ENCODE measurements at places on chromosomes 4 and X.

DNA sequence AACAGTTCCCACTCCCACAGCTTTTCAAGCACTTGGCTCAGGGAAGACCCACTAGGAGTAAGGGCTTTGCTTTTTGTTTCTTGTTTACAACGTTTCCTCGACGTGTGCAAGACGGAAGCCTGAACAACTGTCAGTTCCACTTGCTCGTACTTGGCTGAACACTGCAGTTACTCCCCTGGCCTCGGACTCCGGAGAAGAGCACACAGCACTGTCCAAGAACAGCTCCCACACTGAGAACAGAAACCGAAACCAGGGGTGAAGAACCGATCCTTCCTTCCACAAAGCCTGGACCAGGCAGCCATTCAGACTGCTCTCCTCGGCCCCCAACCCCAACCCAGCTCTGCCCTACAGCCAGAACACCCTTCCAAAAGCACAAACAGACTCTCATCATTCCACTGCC lies 25.5 kb downstream of the IRF2 start:
- DNase-seq: no peak

DNA sequence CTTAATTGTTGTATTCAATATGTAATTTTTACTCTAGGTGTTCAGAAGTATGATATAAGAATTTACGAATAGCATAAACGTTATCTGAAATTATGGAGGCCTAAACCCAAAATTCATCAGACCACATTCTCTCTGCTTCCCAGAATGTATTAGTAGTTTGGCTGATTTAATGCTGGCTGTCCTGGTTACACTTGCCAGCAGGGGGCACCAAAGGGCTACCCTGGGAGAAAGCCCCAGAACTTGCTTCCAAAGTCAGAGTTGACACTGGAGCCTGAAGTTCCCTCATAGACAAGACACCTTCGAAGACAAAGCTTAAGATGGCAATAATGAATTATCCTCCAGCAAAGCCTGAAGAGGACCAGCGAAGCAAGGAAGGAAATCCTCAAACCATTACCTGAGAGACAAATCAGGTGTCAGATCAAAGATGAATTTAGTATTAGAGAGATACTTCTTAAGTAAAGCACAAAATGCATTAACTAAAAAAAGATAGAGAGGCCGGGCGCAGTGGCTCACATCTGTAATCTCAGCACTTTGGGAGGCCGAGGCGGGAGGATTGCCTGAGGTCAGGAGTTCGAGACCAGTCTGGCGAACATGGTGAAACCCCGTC lies 11.3 kb upstream of the ANOS1 start:
- DNase-seq: peak; percentile 27

- DNase-seq: no peak
Observed at GRCh38 chr4:71625005-71625404, 158.9 kb downstream of the GC start.

GRCh38 chrX:115689931-115690330 lies 129.0 kb downstream of the PLS3 start:
- no peak for DNase-seq

DNA sequence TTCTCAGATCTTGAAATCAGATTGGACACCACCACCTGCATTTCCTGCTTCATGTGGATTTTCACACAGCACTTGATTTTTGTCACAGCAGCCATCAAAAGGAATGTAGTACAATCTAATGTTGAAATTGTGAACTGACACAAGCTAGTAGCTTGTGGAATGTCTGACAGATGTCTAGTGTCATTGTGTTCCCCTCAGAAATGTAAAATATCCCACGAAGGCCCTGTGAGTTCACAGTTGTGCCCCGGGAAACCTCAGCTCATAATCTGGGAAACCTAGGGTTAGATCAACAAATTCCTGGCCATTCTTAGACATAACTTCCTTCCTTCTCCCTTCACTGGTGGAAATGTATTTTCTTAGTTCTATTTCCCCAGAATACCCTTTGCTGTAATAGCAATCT lies 205.7 kb downstream of the AR start:
- no peak for DNase-seq

GRCh38 chr4:37995981-37996775 lies 36.0 kb downstream of the PTTG2 start:
- DNase-seq: no peak

GRCh38 chr4:183362916-183363542 lies 40.8 kb upstream of the CLDN24 start:
- no peak for DNase-seq

GRCh38 chr4:99029852-99030251 lies 34.3 kb downstream of the METAP1 start:
- no peak for DNase-seq

GRCh38 chr4:141473026-141473540 lies 163.3 kb upstream of the IL15 start:
- DNase-seq: no peak

DNA sequence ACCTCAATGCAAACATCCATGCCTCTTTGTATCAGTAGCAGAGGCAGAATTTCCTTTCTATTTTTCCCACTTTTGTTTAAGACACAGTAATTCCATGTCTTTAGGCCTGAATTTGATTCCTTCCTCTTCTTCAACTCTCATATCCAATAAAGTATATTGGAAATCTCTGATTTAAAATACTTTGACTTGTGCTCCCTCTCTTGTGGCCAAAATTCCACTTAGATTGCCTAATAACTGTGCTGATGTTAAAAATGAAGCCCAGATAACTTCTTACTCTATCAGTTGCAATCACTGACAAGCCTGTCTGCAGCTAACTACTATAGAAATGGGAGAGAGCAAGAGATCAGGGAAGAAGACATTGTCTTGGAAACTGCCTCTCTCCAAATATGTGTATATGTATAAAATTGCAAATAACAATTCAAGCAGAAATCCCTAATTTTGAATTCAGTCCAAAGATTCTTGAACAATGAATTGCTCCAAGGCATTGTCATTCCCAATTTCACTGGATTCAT lies 163.5 kb upstream of the SPIN4 start:
- DNase-seq: no peak

GRCh38 chrX:116010939-116011338 lies 159.6 kb upstream of the AGTR2 start:
- DNase-seq: no peak

DNA sequence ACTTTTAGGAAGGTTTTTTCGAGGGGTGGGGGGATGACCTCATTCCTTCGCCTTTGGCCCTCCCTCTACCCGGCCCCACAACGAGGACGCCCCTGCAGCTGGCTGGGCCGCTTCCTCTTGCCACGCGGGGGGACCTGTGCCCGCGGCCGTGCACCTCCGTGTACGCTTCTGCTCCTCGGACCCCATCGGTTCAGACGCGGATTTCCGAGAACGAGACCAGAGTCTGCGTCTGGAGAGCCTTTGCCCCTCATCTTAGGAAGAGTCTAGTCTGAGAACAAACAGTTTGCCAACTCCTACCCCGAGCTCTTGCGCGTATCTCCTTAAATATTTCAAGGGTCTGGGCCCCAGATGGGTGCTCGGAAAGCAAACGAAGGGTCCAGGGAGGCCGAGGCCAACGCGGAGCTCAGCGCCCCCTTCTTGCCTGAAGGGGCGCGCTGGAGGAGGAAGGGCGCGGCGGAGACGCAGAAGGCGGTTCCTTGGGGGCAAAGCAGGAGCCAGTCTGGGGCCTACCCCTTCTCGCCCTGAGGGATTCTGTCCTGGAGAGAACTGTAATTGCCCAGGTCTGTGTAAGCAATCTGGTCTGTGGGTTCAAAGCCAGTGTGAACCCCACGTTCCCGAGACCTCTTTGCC lies 3.9 kb upstream of the SFRP2 start:
- no peak for DNase-seq

DNA sequence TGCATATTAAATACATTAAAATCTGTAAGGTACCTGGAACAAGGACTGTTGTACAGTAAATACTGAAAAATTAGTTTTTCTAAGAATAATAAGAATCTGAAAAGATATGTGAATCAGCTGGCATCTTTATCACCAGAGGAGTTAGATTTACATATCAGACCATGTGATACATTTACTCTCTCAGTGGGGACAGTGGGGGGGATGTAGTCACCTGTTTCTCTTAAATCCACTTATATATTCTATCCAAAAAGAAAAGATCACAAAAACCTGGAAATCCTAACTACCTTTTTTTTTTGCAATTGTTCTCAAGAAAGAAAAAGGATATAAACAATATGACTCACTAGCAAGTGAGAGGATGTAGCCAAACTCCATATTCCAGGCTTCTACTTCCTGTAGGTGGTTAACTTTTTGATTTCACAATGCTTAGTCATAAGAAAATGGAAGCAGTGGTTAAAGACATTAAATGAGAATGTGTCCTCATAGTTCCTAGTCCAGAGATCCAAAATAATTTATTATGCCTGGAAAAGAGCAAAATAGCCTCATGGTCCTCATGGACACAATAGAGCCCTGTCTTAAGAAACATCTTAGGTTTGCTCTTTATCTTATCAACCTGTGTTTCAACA lies 22.5 kb upstream of the MYOZ2 start:
- no peak for DNase-seq

DNA sequence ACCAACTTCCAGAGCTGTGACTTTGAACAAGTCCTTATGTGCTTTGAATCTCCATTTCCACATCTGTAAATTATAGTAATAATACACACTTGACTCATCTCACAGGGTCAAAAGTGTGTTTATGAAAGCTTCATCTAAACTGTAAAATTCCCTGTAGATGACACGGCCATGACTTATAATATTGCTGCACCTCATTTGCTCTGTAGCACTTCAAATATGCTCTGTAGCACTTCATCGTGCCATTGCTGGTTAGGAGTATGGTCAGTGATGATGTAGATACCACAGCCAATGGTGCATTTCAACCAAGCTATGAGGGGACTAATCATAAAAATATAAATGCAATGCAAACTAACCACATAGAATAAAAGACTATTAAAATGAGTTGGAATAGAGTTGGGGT lies 318.6 kb downstream of the ANK2 start:
- DNase-seq: no peak

DNA sequence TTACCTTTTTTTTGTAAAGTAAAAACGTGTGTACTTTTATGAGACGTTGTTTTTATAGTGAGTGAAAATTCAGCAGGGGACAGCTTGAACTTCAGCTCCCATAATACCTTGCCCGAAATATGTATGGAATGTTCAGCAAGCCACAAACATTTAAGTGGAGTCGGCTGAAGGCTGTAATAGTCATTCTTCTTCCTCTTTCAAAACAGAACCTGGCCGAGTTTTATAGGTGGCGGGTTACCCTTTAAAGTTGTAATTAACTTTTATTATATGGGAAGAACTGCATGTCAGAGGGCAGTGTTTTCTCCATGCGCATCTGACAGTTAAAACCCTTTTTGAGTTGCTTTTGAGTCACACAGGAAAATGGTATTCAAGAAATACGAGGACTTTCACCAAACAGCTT lies 50.7 kb downstream of the CLDN34 start:
- DNase-seq: no peak

Measured in stimulated activated CD4-positive, alpha-beta T cell treated with anti-CD3 and anti-CD28 coated beads, Interleukin-1b, Interleukin-23, amount 100 ng/mL, for 1 hour (primary cell).